Stimulated activated CD8-positive, alpha-beta memory T cell treated with anti-CD3 and anti-CD28 coated beads, Interleukin-7, amount 100 ng/mL, for 24 hours (primary cell): ENCODE measurements at places on chromosomes 16 and 17.

DNA sequence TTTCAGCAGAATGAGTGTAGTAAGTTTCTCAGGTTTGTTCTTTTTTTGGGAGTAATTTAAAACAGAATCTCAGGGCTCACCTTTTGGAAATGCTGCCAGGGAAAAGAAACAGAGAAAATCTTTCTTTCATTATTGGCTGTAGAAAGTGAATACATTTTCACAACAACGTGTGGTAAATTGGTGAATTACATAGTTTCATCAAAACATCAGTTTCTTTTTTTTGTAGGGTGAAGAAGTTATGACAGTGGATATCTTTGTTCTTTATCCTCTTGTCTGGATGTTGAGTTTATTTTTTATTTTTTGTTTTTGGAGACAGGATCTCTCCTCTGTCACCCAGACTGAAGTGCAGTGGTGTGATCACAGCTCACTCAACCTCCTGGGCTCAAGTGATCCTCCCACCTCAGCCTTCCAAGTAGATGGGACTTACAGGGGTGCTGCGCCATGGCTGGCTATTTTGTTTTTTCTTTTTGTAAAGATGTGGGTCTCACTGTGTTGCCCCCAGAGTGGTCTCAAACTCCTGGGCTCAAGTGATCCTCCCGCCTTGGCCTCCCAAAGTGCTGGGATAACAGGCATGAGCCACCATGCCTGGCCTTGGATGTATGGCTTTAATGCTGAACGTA is 2.4 kb downstream of the ZNF267 start:
- DNase-seq = no peak

- DNase-seq = no peak
These were observed 39.0 kb downstream of the GRB2 start for GRCh38 chr17:75366432-75366831.

DNA sequence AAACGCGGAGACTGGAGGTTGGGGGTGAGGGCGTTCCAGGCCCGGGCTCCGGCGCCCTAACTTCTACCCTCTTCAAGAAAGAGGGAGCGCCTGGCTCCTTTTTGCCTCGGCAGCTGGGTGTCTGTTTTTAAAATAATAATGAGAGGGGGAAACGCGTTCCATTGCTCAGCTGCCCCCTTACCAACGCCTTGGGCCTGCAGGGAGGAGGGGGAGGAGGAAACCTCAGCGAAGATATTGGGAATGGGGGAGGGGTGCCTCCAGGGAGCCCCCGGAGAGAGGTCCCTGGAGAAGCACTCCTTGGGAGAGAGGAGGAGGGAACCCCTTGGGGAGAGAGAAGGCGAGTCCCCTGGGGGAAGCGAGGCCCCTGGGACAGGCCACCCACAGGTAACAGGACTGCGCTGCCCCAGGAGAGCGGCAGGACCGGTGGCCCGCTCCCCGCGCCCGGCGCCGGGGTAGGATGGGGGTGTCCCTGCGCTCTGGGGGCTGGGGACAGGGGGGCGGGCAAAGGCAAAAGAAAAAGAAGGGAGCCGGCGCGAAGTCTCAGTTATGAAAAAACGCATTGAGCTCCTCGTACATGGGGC is 2.7 kb downstream of the NEUROD2 start:
- no peak for DNase-seq

DNA sequence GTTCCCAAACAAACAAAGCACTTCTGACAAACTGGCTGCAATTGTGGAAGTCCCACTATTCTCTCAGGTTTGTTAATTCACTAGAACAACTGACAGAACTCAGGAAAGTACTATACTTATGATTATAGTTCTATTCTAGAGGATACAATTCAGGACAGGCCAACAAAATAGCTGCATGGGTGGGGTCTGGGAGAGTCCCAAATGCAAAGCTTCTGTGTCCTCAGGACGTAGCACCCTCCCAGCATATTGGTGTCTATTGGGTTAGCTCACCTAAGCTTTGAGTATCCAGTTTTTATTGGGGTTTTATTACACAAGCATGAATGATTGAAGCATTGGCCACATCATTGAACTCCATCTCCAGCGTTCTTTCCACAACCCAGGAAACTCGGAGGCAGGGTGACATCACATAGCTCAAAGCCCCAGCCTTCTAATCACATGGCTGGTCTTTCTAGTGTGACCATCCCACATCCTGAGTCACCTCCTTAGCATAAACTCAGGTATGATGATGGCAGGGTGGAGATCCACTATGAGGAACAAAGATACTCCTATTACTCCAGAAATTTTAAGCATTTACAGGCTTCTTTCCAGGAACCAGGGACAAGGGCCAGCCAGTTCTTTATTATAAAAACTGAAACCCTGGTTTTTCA is 43.9 kb upstream of the CCNF start:
- DNase-seq = no peak
